ENCODE measurements at places on chromosomes 3 and 15.

DNA sequence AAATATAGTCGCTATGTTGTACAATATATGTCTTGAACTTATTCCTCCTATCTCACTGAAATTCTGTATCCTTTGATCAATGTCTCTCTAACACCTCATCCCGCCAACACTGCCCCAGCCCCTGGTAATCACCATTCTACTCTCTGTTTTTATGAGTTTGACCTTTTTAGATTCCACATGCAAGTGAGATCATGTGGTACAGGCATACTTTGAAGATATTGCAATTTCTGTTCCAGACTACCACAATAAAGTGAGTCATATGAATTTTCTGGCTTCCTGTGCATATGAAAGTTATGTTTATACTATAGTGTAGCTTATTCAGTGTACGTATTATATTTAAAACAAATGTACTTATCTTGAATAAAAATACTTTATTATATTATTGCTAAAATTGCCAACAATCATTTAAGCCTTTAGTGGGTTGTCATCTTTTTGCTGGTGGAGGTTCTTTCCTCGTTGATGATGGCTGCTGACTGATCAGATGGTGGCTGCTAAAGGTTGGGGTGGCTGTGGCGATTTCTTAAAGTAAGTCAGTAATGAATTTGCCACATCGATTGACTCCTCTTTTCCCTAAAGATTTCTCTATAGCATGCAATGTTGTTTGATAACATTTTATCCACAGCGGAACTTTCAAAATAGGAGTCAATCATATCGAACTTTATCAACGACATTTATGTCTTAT, 257.2 kb downstream of the NFKBIZ start:
- DNase-seq = no peak

DNA sequence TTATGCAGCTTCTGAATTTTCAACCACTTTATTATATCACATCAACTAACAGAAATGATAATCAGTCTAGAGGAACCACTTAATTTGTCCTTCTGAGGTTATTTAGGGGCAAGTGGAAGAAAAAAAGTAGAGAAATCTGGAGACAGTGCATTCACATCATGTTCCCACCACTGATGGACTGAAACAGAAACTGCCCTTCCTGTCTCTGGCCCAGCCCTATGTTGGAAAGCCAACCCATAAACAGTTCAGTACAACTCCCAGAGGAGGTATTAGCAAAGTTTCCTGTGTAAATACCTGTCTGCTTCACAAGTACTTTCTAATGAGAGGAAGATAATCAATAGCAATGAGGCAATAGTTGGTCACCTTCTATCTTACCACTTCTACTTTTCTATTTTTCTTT, 205.8 kb downstream of the SSR3 start:
- no peak for DNase-seq

GRCh38 chr3:174540116-174540908, 318.8 kb upstream of the NAALADL2 start:
- DNase-seq = no peak

- DNase-seq = no peak
Observed at GRCh38 chr3:159191447-159191846, 389.6 kb downstream of the MFSD1 start.

DNA sequence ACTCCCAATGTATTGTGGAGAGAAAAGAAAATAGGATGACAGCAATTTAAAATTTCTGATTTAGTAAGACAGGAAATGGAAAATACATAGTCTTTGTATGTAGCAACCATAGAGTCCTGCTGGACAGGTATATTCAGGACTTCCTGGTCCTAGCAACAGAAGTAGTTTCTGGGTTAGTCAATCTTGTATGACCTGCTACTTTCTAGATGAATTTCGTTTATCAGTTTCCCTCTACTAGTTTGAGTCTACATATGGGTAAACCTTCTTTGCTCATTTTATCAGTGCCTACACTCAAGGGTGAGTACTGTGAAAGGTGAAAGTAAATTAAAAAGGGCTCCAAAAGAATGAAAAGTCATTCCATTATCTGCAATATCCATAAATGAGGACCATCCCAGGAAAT, 309.8 kb downstream of the UNC13C start:
- no peak for DNase-seq
